Activated CD4-positive, alpha-beta T cell treated with anti-CD3 and anti-CD28 coated beads for 48 hours (primary cell): ENCODE measurements at places on chromosomes 13 and 19.

DNA sequence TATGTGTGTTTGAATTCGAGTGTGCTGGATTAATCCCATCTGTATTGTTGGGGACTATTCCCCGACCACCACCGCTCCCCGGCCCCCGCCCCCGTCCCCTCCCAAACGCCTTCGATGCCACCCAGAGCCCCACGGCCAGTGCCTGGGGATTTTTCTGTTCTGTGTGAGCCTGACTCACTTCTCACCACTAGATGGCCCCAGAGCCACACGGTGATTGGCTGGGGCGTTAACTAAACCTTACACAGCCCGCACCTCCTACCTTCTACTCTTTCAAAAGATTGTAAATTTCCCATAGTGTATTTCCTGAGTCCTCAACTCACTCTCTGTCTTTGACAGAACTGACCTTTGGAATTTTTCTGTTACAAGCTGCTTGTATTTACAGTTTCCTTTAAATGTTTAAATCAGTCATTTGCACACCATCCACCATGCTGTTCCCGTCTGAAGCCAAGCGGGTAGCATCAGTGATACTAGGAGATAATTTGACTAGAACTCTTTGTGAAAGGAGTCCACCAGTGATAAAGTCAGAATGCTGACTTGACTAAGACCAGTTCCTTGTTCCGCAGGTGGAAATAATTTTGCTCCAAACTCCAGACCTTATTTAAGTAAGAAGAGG lies 61.4 kb downstream of the RFX2 start:
- DNase-seq: peak; percentile 83

DNA sequence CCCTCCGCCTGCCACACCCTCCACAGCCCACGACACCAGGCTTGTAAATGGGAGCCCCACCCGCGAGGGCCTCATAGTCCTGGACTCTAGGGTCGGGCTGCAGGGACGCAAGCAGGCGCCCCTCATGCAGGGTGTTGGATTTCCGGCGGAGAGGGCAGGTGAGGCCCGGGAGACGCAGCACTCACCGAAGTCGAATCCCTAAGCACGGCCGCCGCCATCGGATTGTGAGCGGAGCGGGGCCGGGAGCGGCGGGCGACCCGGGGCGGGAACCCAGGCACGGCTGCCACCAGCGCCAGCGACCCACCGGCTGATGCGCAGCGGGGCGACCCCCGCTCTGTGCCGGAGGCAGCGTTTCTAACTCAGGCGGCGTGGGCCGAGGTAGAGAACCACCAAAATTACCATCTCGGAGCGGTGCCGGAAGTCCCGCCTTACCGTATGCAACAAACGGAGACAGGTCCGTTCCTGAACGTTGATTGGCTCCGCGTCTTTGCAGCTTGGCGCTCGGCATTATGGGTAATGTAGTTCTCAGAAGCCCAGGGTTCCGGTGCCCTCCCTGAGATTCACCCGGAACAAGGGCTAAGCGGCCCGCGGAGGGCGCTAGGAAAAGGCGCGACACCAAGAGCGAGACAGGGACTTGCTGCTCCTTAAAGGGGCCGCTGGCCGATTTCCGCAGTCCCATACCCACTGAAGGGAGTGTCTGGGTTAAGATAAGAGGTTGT lies at the start of gene ZNF416:
TSS of gene ZNF416 (minus strand) at position 425 of the 719 bp plus-strand sequence. CDS start at position 218, 207 bp downstream.
- DNase-seq: peak; percentile 95

GRCh38 chr13:48078251-48078656 lies 16.6 kb downstream of the MED4 start:
- DNase-seq: peak; percentile 23

GRCh38 chr19:1507192-1507660 lies 5.6 kb downstream of the ADAMTSL5 start:
- no peak for DNase-seq

- no peak for DNase-seq
These were observed 449.3 kb downstream of the PCDH9 start for GRCh38 chr13:66780814-66781213.

- DNase-seq: no peak
These were observed 122.3 kb downstream of the SLC7A1 start for GRCh38 chr13:29473166-29473565.
